ENCODE measurements at places on chromosomes 2 and 18. TPM values are rescaled to one million over a fixed set of nuclear protein-coding genes. Genes with fewer than 3 reads are reported as not detected.

DNA sequence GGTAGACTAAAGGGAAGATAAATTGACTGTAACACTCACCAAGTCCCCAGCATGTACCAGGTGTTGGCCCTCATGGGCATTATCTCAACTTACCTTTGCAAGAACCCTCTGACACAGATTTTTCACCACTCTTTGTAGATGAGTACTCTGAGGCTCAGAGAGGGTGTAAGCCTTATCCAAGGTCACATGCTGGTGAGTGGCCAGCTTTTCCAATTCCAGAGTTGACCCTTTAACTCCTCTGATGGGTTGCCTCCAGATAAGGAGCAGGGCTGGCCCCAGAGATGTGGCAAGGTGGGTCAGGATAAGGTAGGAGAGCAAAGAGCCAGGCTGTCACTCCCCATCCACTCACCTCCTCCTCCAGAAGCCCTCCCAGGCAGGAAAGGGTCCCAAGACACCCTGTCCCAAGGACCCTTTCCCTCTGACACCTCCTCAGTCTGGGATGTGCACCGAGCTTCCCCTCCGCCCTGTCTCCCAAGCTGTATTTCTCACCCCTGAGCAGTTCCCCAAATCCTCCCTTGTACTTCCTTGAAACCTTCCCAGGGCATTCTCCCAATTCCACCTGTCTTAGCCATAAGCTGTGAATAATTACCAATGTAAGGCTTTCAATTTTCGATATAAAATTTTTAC, 165.9 kb downstream of the ZFP36L2 start:
- no peak for DNase-seq

The ARHGAP28 gene
- total RNA-seq = not detected

The FOXD4L1 gene
- total RNA-seq = not detected

The G6PC2 gene
- total RNA-seq = not detected

- no peak for DNase-seq
These were observed 1.4 kb downstream of the KCNS3 start for GRCh38 chr2:17879913-17880274.

DNA sequence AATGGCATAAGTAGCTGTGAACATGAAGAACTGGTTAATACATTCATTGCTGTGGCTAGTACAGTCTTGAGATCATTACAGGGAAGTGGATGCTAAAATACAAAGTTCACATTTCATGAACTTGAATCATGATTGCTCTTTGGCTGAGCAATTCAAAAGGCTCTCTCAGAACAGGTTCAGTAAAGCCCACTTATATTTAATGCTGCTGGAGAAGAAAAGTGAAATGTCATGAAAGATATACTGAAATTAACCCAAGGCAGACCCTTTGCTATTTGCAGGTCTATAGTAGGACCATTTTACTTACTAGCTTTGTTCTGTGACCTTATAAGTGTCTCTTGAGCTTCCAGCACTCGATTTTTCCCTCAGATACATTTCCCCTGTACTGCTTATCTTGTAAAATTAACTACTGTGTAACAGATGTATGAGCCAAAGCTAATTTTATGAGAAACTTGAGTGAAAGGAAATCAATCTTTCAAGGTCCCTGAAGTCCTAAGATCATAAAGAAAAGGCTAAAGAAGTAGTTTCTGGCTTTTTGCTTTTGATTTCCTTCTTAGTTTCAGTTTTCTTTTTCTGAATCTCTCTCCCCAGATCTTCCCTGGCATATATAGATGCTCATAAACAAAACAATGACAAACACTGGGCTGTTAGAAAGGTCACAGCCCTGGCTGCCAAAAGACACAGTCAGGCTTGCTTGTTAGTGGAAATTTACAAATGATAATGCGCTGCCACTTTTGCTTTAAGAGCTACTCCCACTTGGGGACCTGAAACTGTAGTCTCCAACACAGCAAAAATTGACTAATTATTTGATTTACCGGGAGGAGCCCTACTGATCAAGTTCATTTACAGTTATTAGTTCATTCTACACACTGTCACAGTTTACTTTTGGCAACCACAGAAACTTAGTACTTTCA, 132.7 kb upstream of the XPO1 start:
- no peak for DNase-seq

- DNase-seq = no peak
These were observed 11.7 kb upstream of the ACYP2 start for GRCh38 chr2:54103454-54104314.

DNA sequence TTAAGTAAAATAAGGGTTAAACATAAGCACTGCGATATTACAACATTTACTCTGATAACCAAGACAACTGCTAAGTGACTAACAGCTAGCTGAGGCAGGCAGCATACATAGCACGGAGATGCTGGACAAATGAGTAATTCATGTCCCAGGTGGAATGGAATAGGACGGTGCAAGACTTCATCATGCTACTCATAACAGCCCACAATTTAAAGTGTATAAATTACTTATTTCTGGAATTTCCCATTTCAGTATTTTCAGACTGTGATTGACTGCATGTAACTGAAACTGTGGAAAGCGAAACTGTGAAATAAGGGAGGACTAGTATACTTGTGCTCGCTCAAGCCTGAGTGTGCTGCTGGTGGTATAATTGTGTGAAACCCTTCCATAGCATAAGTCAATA, 12.9 kb downstream of the IER3IP1 start:
- no peak for DNase-seq

The NAT8 gene
- not detected for total RNA-seq

- no peak for DNase-seq
These were observed 325.8 kb upstream of the POU3F3 start for GRCh38 chr2:104528101-104528500.

The GAL3ST2 gene
- total RNA-seq = not detected

DNA sequence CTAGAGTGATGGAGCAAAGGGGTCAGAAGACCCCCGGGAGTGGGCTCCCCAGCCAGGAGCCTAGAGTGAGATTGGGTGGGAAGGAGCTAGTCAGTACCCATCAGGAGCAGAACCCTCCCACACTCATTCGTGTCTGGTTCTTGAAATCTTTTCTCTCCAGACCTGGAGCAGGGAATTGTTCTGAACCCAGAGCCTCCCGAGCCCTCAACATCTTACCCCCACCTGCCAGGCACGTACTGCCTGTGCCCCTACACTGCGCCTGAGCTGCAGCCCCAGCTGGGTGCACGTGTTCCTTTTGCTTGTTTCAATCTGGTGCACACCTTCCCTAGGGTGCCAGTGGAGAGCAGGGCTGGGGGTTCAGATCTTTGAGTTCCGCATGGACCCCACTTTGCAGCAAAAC, 52.6 kb downstream of the BCL2L11 start:
- DNase-seq = no peak

DNA sequence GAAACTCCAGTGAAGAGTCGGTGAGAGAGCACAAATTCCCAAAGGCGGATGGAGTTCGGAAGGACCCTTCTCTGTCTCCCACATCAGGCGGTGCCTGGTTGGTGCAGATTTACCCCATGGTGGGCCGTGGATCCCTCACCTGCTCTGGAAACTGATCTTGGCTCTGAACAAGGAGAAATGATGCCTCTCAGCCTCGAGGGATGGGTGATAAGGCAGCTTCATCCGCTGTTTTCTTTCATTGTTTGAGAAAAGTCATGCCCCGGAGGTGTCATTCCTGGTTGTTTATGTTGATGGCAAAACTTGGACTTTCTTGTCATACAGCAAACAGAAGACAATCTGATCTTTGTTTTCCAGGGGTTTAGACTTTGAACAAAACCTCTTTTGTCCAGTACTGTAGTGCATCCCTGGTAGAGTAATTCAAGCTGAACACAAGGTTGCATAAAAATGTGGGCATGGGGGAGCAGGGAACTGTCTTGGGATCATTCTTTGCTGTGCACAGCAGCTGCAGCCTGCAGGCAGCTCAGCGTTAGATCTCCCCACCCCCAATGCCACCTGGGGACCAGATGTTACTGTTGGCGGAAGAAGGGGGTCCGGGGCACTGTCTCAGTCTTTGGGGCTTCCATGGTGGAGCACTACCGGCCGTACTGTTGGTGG, 81.3 kb downstream of the NFATC1 start:
- DNase-seq = no peak

GRCh38 chr2:219165058-219165911, 4.5 kb downstream of the SLC23A3 start:
- DNase-seq = no peak

The ZNF638 gene
- total RNA-seq = 125 TPM

Measured in T-cell (primary cell).